Dermis microvascular lymphatic vessel endothelial cell (primary cell): ENCODE measurements at places on chromosomes 3 and 15. TPM values are rescaled to one million over a fixed set of nuclear protein-coding genes. Genes with fewer than 3 reads are reported as not detected.
A peak's percentile ranks its signal among the peaks of the same experiment; 100 is the strongest.

The SOX2 gene
- total RNA-seq = not detected in 2 replicates

The RNU6-1 gene
- not detected in 2 replicates for total RNA-seq

- DNase-seq = no peak
Measured at GRCh38 chr15:98809273-98809672, 160.9 kb downstream of the IGF1R start.

DNA sequence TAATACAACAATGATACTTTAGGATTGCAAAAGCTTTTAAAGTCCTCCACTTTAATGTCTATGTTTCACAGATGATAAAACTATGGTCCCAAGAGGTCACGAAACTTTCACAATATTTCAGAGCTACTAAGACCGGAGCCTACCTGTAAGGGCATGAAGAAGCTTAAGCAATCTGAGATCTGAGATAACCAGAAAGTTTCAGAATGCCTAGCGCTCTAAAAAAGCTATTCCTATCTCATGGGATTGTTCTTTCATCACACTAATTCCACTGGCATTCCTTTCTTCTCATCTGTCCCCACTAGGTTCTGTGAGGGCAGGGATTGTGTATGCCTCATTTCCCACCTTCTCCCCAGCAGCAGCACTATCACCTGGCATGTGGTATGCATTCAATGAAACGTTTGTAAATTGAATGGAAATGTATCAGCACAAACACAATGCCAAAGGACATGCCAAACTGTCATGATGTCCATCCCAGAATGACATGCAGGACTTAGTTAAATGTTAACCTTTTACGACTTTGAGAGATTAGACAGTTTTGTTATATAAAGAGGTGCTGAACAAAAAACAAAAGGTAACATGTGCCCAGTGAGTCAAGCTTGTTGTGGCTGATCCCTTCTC, 104.7 kb upstream of the NR2F2 start:
- DNase-seq = no peak

The VIPR1 gene
- 0.38 TPM in 1 of 2 replicates, not detected in the other for total RNA-seq

GRCh38 chr3:110178965-110179364, 841.6 kb upstream of the DPPA4 start:
- DNase-seq = no peak

DNA sequence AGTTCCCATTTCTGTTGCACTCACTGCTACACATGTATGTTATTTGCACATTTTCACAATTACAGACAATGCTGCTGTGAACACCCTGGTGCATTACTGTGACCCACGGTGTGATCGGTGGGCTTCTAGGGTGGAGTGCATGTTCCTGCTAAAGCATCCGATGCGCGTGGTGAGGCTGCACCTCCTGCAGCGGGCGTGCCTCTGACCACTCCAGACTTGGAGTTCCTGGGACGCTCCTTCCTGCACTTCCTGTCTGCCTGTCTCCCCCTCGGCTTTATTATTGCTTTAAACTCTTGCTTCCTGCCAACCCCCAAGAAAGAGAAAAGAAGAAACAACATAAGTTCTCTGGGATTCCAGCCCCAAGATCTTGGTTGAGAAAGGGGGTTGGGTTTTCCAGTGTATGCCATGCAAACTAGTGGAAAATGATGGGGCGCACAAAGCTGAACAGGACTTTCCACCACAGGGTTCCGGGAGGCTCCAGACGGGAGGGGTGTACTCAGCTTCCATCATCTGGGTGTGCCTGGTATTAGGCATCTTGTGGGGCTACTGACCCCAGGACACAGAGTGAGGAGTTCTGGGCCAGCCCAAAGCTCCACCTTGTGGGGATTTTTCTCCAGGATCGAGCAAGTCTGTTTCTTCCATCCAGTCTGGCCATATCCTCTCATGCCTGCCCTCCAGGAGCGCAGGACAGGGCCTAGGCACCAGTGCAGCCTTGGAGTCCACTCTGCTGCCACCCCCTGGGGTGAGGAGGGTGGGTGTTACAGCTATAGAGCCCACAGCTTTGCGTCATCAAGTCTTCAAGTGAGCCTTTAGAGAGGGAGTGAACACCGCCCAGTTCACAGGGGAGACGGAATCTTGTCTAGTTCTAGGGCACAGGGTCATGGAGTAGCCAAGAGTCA, 11.2 kb downstream of the RPL32 start:
- DNase-seq = no peak

- DNase-seq = no peak
Measured at GRCh38 chr15:92025706-92026270, 172.3 kb downstream of the SLCO3A1 start.

GRCh38 chr15:96692826-96693225, 362.3 kb downstream of the NR2F2 start:
- no peak for DNase-seq

The DUOX1 gene
- not detected in 2 replicates for total RNA-seq

The GRAMD2A gene
- 0.13 TPM in 2 replicates for total RNA-seq

GRCh38 chr3:168250415-168250861, 154.7 kb upstream of the GOLIM4 start:
- DNase-seq = no peak

DNA sequence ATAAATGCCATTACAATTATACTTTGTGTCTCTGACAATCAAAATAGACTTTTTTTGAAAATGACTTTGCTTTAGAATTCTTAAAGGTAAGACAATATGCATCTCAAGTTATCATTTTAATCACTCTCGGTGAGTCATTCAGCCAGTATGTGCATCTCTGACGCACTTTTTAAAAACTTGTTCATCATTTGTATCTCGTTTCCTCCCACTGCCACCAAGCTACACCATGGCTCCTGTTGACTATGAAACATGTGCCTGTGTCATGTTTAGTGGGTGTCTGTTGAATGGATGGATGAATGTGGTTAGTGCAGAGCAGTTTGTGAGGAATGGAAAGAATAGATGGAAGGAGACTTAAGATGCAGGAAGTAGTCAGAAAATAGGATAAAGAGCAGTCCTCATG, 68.6 kb downstream of the ARPP21 start:
- no peak for DNase-seq

- DNase-seq = no peak
Measured at GRCh38 chr3:56753206-56753820, 48.4 kb downstream of the ARHGEF3 start.

DNA sequence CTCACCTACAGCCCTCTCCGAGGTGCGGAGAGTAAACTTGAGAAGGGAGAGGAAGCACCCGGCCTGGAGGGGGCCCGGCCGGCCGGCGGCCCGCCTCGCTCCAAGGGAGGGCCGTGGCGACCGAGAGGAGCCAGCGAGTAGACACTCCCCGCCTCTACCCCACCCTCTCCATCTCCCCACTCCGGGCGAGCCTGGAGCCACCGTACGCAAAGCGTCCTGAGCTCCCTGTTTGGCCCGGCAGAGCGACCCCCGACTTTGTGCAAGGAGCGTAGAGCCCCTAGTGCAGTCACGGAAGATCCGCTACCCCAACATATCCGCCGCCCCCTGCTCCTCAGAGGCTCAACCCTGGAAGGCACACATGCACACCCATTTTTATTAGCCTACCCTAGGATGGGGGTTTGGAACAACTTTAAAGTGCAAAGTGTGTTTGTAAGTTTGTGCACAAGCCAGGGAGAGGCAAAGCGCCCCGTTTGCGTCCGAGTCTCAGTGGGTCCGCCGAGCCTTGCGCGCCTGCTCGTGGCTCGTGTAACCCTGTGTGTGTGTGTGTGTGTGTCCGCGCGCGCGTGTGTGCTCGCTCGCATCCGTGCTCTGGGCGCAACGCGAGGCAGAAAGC, 508 bp upstream of the SMAD6 start:
- peak; percentile 63 for DNase-seq

The TMEM40 gene
- 0.13 TPM in 1 of 2 replicates, not detected in the other for total RNA-seq

The CLN6 gene
- 9.8 and 13.4 TPM in 2 replicates for total RNA-seq

GRCh38 chr15:26886566-26886965, 19.7 kb downstream of the GABRA5 start:
- no peak for DNase-seq

GRCh38 chr3:157174290-157174648, 14.3 kb upstream of the CCNL1 start:
- peak; percentile 20 for DNase-seq

- no peak for DNase-seq
Measured at GRCh38 chr3:125647318-125648014, 52.2 kb upstream of the OSBPL11 start.

- DNase-seq = peak; percentile 45
Measured at GRCh38 chr15:48800811-48801455, 9.9 kb downstream of the CEP152 start.

DNA sequence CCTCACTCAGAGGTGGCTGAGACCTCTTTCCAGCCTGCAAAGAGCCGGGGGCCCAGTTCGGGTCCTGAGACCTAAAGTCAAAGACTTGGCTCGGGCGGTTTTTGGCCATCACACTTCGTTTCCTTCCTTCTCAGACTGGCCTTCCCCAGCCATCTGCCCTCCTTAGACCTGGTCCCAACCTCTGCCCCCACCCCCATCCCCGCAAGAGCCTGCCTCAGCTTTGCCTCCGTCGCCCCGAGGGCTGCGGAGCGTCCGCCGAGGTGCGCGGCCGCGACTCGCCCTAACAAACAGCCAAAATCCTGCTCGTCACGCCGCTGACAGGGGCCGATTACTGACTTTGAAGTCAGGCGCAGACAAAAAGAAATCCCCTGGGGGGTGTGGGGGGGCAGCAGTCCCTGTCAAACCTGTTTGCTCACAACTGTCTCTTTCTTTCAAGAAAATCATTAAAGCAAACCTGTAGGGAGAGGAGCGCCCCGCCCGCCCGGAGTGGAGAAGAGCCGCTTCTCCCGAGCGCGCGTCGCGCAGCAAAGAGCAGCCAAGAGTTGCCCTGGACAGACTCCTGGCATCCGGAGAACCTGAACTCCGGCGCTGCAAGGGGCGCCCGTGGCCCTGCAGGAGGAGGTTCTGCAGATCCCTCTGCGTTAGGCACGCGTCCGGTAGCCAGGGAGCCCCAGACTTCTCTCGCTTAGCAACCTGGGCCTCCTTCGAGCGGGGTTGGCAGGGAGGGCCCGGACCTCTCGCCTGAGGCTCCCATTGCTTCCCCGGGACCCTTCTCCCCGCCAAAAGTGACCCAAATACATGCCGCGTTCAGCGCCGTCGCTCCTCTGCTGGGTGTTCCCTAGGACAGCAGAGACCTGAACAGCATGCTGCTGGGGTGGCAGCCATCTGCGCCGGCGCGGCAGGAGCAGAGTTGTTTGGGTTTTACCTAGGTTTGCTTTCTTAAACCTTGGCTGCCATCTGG, 4.5 kb downstream of the SOX14 start:
- DNase-seq = no peak

GRCh38 chr3:50154840-50155490, at the start of gene SEMA3F:
Gene SEMA3F, plus strand, starts transcription at chr3:50155324. Its CDS starts 4,299 bp downstream, at chr3:50159623.
- peak; percentile 84 for DNase-seq

DNA sequence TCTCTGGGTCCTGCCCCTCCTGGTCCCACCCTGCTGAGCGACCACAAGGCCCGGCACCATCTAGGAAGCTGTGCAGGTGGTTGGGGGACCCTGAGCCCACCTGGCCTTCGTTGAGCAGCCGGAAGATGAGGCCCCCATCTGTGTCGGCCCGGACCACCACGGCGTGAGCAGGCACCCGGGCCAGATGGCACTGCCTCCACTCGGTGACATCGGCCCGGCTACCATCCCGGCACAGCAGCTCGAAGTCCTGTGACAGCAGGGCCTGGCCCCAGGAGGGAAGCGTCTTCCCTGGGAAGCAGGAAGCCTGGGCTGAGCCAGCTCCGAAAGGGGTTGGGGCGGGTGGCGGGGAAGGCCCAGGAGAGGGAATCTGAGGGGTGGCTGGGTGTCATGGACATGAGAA, 12.6 kb downstream of the MELTF start:
- DNase-seq = no peak

The RARB gene
- total RNA-seq = 0.26 and 3.8 TPM in 2 replicates
